ENCODE measurements at places on chromosomes 2 and 18.
A peak's percentile ranks its signal among the peaks of the same experiment; 100 is the strongest.

DNA sequence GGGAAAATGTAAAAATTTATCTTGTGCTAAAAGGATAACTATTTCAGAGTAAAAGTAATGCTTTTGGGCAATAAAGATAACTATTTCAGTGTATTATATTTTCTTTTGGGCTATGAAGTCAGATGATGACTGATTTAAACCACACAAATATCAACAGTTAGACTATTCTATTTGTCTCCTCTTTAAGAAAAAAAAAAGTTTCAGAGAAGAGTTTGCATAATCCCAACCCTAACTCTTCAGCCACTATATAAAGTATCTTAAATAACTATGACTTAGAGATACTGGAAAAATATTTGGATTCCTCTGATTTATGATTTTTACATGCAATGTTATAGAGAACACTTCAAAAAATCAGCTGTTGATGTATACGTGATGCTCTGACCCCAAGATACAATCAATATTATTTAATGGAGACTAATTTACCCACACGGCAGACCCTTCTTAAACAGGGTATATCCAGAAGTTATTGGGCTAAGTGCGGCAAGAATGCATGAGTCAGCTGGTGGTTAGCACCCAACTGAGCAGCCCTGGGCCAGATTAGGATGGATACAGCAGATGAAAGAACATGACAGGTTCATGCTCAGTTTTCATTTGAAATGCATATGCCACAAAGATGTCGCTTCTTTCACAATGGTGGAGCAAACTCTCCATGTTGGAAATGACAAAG is 279.0 kb downstream of the AFF3 start:
- peak; percentile 13 for DNase-seq

GRCh38 chr18:33761363-33761762 is 183.3 kb downstream of the ASXL3 start:
- DNase-seq: peak; percentile 61

GRCh38 chr2:24886691-24887304 is 33.2 kb downstream of the ADCY3 start:
- DNase-seq: no peak

DNA sequence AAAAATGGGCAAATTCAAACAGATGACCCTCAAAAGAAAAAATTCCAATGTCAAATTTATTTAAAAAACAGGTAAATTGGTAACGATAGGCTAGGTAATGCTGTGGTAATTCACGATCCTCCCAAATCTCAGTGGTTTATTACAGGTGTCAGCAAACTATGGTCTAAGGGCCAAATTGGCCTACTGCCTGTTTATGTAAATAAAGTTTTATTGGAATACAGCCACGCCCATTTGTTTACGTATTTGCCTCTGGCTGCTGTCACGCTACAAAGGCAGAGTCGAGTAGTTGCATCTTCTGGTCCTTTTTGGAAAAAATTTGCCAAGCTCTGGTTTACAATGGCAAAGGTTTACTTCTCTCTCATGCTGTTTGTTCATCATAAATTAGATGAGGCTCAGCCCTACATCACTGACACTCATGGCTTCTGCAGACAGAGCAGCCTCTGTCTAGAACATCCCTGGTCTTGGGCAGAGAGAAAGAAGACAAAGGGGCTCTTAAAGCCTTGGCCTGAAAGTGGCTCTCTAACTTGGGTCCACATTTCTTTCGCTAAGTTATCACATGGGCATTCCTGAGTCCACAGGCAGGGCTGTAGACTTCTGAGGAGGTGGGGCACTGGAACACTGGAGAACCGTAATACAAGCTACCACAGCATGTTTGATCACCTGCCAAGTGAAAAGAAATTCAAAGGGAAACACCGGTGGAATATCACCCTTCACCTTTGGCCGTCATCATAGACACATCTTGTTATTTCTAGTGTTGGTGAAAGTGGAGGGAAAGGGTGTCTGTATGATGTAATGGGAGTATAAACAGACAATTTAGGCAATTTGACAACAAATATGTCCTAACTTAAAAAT is 34.8 kb downstream of the SP110 start:
- DNase-seq: no peak

DNA sequence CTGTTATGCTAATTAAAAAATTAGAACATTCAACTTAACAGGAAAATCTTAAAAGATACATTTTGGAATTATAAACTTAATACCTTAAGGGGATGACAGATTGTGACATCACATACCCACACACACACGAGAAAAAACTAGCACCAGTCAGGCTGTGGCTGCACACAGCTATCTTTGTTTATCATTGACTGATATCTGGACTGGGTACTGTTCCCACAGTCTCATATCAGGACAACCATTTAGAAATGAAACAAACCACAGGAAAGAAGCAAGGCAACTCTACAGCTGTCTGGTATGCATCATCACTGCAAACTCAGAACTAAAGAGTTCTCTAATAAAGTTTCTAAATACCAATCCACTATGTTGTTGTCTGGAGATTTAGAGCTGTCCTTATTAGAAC is 210.9 kb upstream of the SMAD7 start:
- DNase-seq: peak; percentile 44

- DNase-seq: no peak
Measured at GRCh38 chr2:11079136-11079824, 76.0 kb upstream of the SLC66A3 start.

- no peak for DNase-seq
Measured at GRCh38 chr18:76670564-76671288, 151.6 kb upstream of the ZNF236 start.

- DNase-seq: no peak
Measured at GRCh38 chr2:102832789-102833188, 71.0 kb downstream of the TMEM182 start.
